MCF 10A (cell line): ENCODE measurements at places on chromosomes 12 and 14. TPM values are rescaled to one million over a fixed set of nuclear protein-coding genes. Genes with fewer than 3 reads are reported as not detected.
A peak's percentile ranks its signal among the peaks of the same experiment; 100 is the strongest.

Gene ENO2
- total RNA-seq: 0.30 and 2.1 TPM in 2 replicates

Gene BMP4
- 0.28 and 0.54 TPM in 2 replicates for total RNA-seq

Gene TCL1B
- total RNA-seq: not detected in 2 replicates

GRCh38 chr12:55330446-55330845 is at the start of gene OR6C3:
OR6C3 (plus strand) TSS chr12:55330746; CDS start chr12:55331701, 955 bp downstream.
- H3K4me3 ChIP-seq: no peak within 1 kb of the TSS
- no peak within 1 kb of the TSS for H3K27ac ChIP-seq
- H3K27me3 ChIP-seq: peaks cover 54% of the 10 kb centered on the region
- DNase-seq: no peak
- H3K4me1 ChIP-seq: no peaks in the 10 kb centered on the region
- H3K36me3 ChIP-seq: no peaks in the 10 kb centered on the region

DNA sequence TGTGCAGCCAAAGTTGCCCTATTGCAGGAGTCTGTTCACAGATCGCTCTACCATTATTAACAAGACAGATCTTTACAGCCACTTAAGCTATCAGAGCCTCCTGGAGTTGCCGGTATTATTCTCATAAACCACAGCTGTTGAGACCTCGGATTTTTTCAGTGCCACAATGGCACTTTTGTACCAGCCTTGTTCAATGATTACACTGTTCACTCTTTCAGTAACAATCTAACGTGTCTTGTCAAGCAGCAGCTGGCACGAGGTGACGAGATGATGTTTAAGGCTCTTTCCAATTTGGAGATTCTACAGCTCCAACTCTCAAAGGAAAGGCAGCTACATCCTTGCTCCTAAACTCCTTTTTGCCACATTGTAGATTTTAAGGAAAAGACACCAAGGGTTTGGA is 30.7 kb downstream of the LRIG3 start:
- peak overlapping the region; percentile 35 for H3K27ac ChIP-seq
- H3K27me3 ChIP-seq: no peaks in the 10 kb centered on the region
- no peak overlapping the region for H3K4me3 ChIP-seq
- peaks cover 16% of the 10 kb centered on the region for H3K4me1 ChIP-seq
